Activated CD4-positive, alpha-beta T cell treated with anti-CD3 and anti-CD28 coated beads, Interleukin-2, amount 10 ng/mL, durations not matched to agents 24 days and 14 days (primary cell): ENCODE measurements at places on chromosomes 3 and 15. TPM values are rescaled to one million over a fixed set of nuclear protein-coding genes. Genes with fewer than 3 reads are reported as not detected.

DNA sequence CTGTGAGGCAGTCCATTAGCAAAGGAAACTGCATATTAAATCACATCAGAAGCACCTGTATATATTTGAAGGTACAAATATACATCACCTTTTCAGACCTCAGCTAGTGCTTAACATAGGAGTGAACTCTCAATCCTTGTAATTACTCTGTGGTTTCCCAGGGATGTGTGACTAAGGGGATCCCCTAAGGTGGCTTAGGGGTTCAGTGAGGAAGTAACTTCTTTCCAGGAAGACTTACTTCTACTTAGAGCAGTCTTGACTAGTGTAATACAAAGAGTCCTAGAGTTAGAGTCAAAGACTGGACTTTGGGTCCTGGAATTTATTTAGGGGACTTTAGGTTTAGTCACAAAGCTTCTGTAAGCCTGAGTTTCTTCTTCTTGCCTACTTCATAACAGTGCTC is 8.7 kb upstream of the SUMF1 start:
- DNase-seq, result no peak

- DNase-seq, result no peak
Measured at GRCh38 chr3:140614001-140614400, 63.9 kb upstream of the TRIM42 start.

DNA sequence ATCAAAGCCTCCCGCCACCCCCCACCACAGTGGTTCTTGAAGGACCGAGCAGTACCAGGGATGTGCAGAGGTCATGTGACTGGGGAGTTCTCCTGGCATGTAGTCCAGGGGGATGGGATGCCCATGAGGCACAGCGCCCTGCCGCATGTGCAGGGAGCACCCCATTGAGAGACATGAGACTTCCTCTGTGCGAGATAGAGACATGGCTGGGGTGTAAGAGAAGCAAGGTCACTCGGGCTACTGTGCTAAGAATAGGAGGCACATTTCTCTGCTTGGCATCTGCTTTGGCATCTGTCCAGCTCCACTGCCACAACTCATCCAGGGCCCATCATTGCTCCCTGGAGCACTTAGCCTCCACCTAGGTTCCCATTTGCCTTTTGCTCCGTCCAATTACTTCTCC is 2.4 kb upstream of the CYP1A1 start:
- DNase-seq, result no peak

DNA sequence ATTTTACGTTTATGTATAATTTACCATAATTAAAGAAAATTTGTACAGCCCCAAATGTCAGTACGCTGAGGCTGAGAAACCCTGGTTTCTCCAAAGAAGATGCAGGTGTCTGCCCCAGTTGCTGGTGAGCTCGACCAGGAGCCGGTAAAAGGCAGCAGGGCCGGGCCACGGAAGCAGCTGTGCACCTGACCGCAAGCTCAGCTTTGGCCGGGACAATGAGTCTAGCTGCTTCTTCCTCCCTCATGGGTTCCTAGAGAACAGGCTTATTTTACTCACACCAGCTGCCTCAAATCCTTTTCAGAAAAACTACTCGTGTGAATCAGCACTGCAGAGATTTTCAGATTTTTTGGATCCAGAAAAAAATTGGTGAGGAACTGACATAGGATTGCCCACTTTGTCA is 18.0 kb upstream of the ZXDC start:
- no peak for DNase-seq

GRCh38 chr3:114480442-114480841 is 186.6 kb downstream of the TIGIT start:
- DNase-seq, result no peak

DNA sequence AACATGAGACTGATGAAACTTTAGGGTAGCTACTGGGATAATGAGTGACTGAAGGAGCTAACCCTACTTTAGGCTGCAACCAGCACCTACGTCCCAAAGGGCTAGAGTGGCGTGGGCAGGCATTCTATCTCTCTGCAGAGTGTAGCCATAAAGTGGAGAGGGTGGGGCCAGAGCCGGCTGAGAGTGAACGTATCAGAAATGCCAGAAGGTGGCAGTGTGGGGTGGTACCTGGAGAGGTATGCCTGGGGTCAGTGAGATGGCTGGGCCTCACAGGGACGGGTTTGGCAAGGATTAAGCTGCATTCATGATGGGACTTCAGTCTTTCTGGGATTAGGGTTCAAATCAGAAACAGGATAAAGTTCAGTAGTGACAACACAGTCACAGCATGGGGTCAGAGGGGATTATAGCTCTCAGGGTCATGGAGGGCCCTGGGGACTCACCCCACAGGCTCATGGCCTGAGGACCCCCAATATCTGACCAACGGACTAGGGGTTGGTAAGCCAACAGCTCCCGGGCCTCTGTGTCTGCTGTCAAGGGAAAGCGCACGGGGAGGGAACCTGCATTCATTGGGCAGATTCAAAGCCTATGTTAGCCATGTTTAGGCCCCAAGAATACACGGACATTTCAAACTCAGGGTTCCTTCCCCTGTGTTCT is 86.5 kb upstream of the FOXB1 start:
- peak; percentile 92 for DNase-seq

GRCh38 chr3:24496529-24497482 is 2.2 kb upstream of the THRB start:
- DNase-seq, result no peak

- DNase-seq, result peak; percentile 77
Measured at GRCh38 chr15:99703603-99704443, 29.4 kb downstream of the LYSMD4 start.

GRCh38 chr3:157081626-157082210 is 78.2 kb downstream of the CCNL1 start:
- peak; percentile 95 for DNase-seq

DNA sequence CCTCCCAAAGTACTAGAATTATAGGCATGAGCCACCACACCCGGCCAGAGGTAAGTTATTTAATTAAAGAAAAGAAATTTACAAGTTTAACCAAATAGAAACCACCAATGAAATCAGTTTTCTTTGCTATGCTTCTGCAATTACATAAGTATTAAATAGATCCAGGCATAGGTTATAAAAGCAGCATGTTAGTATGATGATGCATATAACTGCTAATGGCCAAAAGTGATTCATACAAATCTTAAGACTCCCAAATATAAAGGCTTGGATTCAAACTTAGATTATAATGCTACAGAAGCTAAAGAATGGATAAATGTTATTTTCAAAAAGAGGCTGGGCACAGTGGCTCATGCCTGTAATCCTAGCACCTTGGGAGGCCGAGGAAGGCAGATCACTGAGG is 32.8 kb upstream of the HDC start:
- no peak for DNase-seq

GRCh38 chr3:18556503-18557135 is 131.5 kb upstream of the SATB1 start:
- DNase-seq, result peak; percentile 90

DNA sequence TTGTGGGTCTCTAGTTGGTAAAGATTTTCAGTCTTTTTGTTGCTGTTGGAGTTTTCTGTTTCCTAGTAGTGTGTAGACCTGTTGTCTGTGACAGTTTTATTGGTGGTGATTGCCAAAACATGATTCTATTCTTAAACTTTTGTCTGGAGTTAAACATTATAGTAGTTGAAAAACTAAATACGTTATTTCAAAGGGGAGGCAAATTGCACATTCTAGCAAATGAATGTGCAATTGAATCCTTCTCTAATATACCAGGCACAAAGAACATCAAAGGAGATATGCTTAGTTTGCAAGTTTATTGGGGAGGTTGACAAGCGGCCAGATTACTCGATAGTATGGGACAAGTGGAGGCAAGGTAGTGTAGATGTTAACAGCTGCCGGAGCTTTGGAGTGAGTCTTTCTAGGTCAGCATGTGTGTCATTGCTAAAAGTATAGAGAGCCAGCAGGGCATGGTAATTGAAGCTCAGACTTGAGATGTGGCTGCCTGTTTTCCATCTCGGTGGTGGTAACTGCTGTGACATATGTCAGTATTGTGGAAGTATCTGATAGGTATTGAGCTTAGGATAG is 20.6 kb downstream of the CHD2 start:
- DNase-seq, result no peak

DNA sequence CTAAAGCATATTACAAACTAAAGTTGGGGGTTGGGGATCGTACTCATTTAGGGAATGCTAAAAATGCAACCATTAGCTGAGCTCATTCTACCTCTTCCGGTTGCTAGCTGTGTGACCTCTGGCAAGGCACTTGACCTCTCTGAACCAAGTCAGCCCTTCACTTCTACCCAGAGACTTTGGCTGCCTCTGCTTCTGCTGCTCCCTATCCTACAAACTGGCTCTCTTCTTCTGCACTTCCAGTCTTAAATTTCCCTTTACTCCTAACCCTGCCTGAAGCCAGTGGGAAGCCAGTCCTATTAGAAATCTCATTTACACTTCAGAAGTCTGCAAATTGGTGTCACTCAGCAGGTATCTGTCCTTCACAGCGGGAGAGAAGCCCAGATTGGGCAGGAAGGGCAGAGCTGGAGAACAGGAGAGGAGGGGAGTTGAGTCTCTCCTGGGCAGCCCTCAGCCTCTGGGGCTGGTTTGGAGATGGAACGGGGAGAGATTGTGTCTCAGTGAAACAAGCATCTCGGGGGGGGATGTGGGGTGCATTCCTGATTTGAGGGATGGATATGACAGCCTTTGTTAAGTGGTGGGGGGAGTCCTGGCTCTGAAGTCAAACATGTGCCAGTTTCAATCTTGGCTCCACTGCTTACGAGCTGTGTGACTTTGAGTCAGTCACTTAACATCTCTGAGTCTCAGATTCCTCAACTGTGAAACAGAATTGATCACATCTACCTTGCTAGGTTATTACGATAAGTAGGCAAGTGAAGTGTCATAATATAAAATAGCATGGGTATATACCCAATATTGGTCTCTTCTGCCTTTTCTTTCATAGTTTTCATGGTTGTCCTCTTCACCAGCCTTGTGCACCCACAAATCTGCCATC is 7.8 kb upstream of the AEN start:
- peak; percentile 40 for DNase-seq

PIGZ gene
- total RNA-seq, result 1.7 and 1.9 TPM in 2 replicates

POLG gene
- 124 and 134 TPM in 2 replicates for total RNA-seq

CSK gene
- 332 and 340 TPM in 2 replicates for total RNA-seq

VIPR1 gene
- total RNA-seq, result 0.68 and 0.80 TPM in 2 replicates

GPR87 gene
- total RNA-seq, result 1.0 and 1.4 TPM in 2 replicates

SLC15A2 gene
- total RNA-seq, result 0.95 and 2.7 TPM in 2 replicates

C3orf85 gene
- not detected in 2 replicates for total RNA-seq

KLHL6 gene
- 44.9 and 47.1 TPM in 2 replicates for total RNA-seq
